ENCODE measurements at places on chromosomes 13 and 19.

DNA sequence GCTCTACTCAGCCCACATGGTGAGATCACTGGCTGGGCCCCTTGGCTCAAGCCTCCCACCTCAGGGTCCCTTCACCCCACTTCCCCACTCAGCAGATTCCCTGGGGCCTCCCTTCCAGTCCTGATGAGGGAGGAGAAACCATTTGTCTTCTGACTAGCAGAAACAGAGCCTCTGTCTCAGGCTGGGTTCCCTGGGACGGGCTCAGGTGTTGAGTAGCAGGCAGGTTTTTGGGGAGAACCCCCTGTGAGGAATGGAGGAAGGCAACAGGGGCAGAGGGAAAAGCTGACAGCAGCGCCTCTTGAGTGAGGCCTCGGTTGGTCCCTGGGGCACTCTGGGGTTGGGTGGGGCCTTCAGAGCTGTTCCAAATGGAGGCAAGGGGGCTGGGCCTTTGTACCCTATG lies 452.2 kb downstream of the TSHZ3 start:
- no peak for DNase-seq

DNA sequence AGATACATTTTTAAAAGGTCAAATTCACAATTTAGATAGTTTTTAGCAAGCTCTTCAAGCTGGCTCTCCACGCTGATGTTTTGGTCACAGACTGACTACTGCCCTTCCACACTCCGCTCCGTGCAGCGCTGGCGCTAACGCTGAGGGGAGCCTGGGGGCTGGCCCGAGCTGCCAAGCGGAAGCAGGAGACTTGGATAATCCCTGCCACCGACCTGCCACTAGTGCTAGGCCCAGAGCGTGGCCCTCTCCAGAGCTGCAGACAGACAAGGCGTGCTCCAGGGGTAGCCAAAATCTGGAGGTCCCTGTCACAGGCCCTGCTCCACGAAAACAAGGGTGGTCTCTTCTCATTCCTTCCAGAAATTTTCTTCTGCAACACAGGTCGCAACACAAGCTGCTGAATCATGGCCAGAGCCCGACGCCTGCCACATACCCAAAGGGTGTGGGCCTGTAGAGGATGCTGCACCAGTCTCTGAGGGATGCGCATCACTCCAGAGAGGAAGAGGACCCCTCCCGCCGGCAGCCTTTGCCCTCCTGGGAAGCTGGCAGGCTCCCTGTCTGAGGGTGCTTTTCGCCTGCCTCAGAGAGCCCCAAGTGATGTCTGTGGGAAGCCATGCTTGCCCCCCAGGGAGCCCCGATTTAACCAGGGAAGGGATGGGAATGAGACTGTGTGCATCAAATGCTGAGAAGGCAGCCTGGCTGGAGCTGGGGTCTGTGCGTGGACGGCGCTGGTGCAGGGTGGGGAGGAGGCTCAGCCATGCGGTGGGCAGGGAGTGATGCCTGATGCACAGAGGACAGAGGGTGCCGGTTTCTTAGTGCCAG lies 21.6 kb downstream of the CAPS start:
- no peak for DNase-seq

DNA sequence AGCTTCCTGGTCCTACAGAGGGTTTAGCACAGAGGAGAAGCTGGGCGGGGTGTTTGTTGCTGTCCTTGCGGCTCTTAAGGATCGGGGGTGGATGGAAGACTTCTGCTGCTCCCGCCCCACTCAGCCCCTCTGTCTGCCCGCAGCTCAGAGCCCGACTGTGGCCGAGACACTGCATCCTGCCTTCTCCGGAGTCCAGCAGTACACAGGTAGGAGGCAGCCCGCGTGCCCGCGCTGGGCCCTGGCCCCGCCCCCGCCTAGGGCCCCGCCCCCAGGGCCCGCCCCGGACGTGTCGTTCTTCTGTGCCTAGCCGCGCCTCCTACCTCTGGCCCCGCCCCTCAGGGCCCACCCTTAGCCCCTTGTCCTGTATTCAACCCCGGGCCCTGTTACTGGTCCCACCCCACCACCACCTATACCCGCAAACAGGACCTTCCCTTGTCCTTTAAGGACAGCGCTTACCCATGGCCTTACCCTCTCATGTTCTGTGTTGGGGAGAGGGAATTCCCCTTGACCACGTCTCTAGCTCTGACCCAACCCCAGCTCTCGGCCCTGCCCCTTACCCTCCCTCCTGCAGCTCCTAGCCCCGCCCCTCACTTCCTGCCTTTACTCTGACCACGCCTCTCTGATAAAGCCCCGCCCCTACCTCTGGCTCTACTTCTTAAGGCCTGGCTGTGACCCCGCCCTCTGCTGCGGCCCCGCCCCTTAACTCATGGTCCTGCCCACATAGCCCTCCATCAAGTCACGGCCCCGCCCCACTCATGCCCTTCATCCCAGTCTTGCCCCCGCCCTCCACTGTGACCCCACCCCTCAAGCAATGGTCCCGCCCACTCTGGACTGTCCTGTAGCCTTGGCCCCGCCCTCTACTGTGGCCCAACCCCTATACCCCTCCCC lies 60.5 kb downstream of the CELF5 start:
- DNase-seq, result peak; percentile 59

DNA sequence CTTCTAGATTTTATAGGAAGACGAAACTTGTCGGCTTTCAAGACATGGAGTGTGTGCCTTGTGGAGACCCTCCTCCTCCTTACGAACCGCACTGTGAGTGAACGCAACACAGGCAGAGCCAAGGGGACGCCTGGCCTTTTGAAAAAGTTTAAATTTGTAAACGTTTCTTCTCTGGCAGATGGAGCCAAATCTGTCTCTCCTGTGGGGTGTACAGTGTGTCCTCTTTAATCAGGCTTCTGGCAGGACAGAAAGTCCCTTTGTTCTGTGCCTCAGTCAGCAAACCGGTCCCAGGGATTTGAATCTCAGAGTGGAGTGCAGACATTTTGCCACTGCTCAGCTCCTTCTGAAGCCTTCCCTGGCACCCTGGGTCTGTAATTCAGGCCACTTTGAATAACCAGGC lies 56.5 kb downstream of the TNFRSF19 start:
- DNase-seq, result no peak

DNA sequence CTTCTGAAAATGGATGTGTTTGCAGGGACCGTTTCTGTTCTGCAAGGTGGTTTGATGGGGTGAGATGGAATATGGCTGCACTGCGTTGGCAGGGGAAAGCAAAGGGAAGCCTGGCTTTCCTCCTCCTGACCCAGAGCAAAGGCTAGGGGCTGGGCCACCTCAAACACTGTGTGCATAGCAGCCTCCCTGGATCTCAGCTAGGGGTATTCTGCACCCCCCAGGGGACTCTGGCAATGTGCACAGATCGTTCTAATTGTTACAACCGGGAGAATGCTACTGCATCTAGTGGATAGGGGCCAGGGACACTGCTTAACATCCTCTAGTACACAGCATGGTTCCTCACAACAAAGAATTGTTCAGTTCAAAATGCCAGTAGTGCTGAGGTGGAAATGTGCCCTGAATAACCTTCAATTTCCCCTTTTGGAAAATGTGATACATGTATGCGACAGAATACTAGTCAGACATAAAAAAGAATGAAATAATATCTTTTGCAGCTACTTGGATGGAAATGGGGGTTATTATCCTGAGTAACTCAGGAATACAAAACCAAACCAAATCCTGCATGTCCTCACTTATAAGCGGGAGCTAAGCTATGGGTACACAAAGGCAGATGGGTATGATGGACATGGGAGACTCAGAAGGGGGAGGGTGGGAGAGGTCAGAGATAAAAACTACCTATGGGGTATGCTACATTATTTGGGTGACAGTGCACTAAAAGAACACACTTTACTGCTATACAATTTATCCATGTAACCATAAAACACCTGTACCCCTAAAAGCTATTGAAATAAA lies 671.2 kb downstream of the UQCRFS1 start:
- DNase-seq, result no peak

GRCh38 chr13:46554951-46555350 lies 2.0 kb downstream of the LRCH1 start:
- no peak for DNase-seq

GRCh38 chr13:94800423-94800822 lies 88.1 kb upstream of the SOX21 start:
- DNase-seq, result no peak

GRCh38 chr13:110261166-110262081 lies 45.5 kb downstream of the COL4A1 start:
- no peak for DNase-seq

- DNase-seq, result no peak
Observed at GRCh38 chr13:113121928-113122471, 599 bp upstream of the F10 start.

All from hematopoietic multipotent progenitor cell treated with erythropoietin and hydrocortisone succinate and interleukin-3 and kit ligand, for 17 days (in vitro differentiated cells).